ENCODE measurements at places on chromosomes 7 and 10. TPM values are rescaled to one million over a fixed set of nuclear protein-coding genes. Genes with fewer than 3 reads are reported as not detected.

The KCNH2 gene
- 6.7 TPM for total RNA-seq

The PANK1 gene
- total RNA-seq, result 2.6 TPM

The NEUROG3 gene
- not detected for total RNA-seq

The WIPF3 gene
- 84.8 TPM for total RNA-seq

The CCL24 gene
- not detected for total RNA-seq

The ANKRD30A gene
- total RNA-seq, result not detected

The ZNF365 gene
- 0.23 TPM for total RNA-seq

The MOSPD3 gene
- total RNA-seq, result 24.7 TPM

The PLEKHS1 gene
- total RNA-seq, result not detected
